Effector CD8-positive, alpha-beta T cell (primary cell): ENCODE measurements at places on chromosomes 1 and 21.

DNA sequence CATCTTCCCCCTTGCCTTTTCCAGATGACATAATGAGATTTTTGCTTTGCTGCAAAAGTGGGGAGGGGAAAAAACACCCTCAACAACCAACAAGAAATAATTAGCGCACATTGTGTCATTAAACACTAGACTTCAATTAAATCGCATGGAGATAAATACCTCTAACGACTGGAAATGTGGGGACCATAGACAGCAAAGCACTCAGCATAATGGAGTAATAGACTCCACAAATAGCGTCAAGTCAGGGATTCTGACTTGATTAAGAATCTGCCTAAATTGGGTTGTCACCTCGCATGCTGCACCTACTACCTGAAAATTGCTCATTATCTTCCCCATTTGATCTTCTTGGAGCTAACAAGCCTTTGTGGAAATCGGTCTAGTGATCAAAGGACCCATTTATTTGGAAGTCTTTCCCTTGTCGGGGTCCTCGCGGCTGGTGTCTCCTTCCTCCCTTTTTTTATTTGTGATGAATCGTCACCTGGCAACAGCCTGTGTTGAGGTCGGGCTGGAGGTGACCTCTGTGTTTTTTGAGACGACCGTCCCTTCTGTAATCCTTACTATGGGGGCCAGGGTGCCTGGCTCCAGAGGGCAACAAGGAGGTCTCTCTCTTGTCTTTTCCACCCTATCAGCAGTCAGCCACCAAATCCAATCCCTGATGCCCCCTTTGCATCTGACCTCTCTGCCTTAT is 75.3 kb upstream of the IGSF21 start:
- DNase-seq: no peak

DNA sequence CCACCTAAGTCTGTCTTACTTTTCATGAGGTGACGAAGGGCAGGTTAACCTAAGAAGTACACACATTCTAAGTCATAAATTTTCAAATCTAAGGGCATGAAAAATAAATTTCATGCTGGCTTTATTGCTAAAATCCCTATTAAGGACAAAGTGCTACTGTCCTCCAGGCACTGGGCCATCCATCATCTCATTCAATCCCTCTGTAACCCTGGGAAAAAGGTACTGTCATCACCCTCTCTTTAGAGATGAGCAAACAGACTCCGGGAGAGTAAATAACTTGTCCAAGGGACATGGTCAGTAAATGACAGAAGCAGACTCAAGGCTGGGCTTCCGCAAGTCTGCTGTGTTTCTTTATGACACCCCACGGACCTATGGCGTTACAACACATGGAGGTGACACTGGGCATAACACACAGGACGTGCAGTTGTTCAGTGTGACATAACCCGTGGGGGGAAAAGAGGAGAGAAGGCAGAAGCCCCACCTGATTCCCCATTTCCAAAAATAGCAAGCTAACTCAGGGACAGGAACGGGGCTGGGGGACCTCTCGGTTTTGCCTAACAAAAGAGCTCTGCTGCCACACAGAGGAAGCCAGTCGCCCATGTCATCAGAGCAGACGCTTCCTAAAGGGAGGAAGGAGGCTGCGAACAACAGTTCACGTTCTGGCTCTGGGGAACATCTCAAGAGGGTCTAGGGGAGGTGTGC is 12.5 kb upstream of the SRM start:
- DNase-seq: no peak

DNA sequence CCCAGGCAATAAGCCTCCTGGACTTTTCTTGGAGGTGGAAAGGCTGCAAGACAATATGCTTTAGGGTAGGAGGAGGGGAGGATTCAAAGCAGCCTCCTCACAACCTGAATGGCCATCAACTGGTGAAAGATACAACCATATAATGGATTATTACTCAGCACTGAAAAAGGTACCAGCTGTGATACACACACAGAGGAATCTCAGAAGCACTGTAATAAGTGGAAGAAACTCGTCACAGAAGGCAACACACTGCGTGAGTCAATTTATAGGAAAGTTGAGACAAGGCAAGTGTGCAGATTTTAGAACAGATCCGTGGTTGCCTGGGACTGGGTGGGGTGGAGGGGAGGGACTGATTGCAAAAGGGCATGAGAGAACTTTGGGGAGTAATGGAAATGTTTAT is 64.9 kb upstream of the ZBTB40 start:
- DNase-seq: no peak

- DNase-seq: no peak
These were observed 13.5 kb downstream of the E2F2 start for GRCh38 chr1:23517581-23517980.

DNA sequence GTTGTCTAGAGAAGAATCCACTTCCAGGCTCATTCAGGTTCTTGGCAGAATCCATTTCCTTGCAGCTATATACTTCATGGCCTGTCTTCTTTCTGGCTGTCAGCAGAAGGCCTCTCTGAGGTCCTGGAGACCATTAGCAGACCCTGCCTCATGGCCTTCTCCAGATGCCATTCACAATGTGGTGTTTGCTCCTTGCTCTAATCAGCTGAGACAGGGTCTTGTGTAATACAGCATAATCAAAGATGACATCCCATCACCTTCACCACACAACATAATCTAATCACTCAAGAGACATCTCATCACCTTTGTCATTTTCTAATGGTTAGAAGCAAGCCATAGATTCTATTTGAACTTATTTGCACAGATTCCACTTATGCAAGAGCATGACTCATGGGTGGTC is 403.9 kb upstream of the LRRC7 start:
- no peak for DNase-seq
